Activated CD8-positive, alpha-beta T cell treated with anti-CD3 and anti-CD28 coated beads for 36 hours (primary cell): ENCODE measurements at places on chromosomes 16 and 17. TPM values are rescaled to one million over a fixed set of nuclear protein-coding genes. Genes with fewer than 3 reads are reported as not detected.
A peak's percentile ranks its signal among the peaks of the same experiment; 100 is the strongest.

GRCh38 chr16:77788181-77789084, at the start of gene VAT1L:
VAT1L (plus strand) TSS chr16:77788564; CDS start chr16:77788683, 119 bp downstream.
- peak; percentile 9 for DNase-seq

The C16orf92 gene
- total RNA-seq, result not detected

DNA sequence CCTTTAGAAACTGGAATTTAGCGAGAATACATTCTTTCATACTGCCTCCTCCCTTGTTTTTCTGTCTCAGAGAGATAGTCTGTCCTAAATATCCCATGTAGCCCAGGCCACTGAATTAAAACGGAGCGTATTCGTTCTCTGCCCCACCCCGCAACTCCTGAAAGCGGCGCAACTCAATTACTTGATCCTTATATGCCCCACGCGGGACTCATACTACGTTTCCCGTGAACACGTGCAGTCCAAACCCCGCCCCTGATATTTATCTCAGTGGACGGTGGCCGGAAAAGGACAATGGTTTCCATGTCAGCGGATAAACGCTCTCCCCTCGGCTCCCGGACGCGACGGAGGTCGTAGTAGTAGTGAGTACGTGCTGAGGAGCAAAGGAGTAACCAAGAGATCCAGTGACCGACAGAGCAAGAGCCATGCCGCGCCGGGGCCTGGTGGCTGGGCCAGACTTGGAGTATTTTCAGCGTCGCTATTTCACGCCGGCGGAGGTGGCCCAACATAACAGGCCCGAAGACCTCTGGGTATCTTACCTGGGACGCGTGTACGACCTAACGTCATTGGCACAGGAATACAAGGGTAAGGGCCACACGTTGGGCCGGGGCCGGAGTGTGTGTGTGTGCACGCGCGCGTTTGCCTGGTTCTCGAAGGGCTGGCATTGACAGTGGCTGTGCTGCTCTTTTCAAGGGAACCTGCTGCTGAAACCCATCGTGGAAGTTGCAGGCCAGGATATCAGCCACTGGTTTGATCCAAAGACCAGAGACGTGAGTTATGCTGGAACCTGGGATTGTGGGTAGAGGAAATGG, at the start of gene CYB5D1:
Gene CYB5D1 (plus strand): TSS at position 291 of the 809 bp plus-strand sequence. CDS start 132 bp downstream, at position 423.
- DNase-seq, result peak; percentile 94

- DNase-seq, result no peak
Observed at GRCh38 chr16:1790611-1791255, 2.8 kb downstream of the IGFALS start.

DNA sequence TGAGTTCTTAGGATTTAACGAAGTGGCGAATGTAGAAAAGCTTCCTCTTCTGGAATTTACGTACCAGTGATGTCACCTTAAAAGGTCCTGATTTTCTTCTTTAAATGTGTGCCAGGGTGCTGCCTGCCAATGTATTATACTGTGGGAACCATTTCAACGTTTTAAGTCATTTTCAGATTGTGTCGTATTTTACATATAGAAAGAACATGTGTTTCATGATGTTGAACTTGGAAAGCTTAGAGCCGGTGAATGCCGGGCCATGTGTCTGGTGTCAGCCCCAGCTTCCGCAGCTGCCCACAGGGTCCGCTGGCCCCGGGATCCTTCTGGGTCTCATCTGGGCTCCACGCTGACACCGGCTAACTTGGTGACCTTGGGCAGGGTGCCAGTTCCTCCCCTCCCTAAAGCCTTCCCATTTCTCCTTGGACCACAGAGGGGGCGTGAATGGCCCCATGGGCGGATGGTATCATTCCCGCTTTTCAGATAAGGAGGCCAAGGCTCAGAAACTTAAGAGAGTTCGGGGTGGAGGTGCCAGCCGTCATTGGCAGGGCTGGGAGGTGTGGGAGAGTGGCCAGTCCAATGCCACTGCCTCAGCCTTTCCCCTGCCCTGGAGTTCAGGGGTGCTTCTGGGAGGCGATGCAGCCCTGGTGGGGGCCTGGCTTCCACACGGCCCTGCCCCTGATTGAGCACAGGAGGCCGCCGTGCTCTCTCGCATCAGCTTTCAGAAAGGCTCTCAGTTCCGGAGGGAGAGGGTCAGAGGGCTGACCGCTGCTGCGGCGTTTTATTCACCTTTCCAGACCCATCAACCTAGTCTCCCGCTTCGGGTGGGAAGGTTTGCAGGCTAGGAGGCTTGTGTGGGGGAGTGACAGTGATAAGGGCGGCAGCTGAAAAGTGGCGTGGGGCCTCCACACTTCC, 68.8 kb upstream of the CIBAR2 start:
- no peak for DNase-seq

DNA sequence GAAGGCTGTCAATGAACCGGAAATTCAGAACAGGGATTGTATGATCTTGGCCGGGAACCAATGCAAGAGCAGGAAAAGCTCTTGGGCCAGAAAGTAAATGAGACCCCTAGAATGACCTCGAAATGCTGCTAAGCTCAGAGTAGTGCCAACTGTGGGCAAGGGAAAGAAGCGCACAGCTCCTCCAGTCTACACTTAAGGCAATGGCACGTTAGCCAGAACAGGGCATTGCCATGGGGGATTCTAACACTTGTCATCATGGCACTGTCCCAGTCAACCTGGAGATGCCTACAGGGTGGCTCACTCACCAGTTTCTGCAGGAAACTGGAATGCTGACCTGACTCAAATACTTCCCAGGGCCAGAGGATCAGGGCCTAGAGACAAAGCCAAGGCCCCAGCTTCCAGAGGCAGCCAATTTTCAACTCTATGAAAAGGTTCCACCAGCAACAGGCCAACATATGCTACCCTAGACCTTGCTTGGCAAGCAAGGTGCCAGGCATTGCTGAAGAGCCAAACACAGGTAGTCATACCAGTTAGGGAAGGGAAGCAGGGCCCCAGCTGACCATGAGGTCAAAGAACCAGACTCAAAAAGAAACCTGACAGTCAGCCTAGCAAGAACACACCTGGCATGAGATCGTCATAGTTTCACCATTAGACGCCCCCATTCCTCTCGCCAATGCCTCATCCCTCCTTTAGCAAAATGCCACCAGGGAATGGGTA, 34.9 kb downstream of the ARHGAP17 start:
- peak; percentile 49 for DNase-seq
